T-helper 2 cell (primary cell): ENCODE measurements at places on chromosomes 6 and 20.
A peak's percentile ranks its signal among the peaks of the same experiment; 100 is the strongest.

DNA sequence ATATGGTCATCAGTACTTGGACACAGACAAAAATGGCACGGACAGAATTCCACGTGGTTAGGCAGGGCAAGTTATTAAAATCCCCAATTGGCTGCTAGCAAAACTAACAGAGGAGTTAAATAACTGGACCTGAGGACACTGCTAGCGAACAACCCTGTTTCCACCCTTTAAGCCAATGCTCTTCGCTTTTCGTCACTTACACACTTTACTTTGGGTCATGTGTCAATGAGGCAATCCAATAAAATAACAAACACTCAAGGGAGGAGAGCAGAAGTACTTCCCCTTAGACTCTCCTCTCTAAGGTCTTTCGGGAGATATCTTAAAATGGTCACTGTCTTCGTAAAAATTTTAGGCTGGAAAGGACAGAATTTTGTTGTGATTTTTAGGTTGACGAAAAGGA lies 68.6 kb downstream of the LCA5 start:
- no peak for DNase-seq

DNA sequence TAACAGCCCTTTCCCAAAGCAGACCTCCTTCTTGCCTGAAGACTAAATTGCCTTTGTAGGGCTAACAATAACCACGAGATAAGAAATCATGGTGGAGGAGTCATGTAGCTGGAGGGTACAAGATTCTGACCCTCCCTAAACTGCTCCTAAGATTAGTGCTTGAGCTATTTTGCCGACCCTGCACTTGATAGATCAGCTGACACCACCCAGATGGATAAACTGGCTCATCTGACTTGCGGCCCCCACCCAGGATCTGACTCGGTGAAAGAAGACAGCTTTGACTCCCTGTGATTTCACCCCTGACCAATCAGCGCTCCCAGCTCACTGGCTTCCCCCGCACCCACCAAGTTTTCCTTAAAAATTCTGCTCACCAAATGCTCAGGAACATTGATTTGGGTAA lies 57.6 kb upstream of the UNC93A start:
- DNase-seq: no peak

DNA sequence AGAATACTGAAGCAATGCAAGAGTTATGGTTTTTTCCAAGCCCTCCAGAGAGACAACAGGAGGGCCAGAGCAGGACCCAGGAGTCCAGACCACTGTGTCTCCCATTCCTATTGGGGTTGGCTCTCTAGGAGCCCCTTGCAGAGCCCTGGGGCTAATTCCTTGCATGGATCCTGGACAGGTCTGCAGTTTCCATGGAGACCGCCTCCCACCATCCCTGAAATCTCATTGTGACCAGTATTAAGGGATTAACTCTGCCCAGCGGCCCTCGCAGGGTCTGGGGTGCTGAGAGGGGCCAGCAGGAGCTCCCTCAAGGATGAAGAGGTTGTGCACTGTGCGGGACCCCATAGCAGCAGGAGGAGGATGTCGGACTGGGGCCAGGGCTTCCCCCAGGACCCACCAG lies 34.8 kb downstream of the HNF4A start:
- DNase-seq: no peak

GRCh38 chr6:146410851-146411595 lies 132.6 kb upstream of the RAB32 start:
- no peak for DNase-seq

GRCh38 chr6:150673720-150674346 lies 74.1 kb downstream of the PLEKHG1 start:
- DNase-seq: no peak

DNA sequence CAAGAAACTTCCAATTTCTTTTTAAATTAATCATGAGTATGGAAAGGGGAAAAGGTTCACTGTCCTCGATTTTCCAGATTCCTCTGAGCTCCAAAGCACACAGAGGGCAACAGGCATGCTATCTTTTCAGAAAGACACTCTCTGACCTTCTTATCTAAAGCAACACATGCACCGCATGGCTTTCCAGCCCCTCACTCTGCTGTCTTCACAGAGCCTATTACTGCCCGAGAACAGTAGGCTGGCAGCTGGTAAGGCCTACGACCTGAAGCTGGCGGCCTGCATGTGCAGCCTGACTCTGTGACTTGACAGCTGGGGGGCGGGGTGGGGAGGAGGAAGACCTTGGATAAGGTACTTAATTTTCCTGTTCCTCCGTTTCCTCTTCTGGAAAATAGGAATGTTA lies 86.3 kb downstream of the ELOVL4 start:
- no peak for DNase-seq

DNA sequence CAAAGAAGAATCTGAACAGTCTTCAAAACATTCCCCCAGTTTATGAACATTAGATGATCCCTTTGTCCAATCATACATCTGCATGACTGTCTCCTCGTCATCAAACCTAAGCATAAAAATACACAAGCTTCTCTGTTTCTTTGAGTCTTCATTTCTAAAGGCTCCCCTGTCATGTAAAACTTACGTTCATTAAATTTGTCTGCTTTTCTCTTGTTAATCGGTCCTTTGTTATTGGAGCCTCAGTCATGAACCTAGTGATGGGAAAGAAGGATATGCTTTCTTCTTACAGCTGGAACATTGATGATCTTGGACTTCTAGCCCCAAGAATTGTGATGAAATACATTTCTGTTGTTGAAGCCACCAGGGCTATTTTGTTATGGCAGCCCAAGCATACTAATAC lies 18.0 kb upstream of the RIPOR2 start:
- no peak for DNase-seq

DNA sequence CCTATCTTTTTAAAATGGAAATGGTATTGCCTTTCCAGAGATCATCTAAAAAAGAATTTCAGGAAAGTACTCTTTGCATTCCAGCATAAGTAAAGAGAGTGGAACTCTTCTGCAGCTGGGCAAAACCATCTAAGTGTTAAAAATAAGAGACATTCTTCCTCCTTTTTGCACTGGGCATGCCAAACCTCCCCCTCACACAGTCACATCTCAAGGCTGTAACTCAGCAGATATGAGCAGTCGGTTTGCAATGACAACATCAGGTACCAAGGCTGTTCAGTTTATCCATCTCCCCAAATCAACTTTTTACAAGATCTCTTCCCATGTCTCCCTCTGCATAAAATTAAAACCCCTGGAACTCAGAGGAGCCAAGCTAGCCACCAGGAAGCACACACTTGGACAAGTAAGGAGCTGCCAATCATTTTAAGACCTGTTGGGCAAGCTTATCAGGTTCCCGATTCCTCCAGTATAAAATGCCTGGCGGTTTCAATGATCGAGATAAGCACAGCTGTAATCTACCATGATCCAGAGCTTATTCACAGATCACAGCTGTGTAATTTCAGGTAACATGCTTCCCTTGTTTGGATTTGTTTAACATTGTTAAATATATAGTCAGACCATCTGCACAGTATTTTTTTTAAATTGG lies 23.2 kb downstream of the ID4 start:
- no peak for DNase-seq

DNA sequence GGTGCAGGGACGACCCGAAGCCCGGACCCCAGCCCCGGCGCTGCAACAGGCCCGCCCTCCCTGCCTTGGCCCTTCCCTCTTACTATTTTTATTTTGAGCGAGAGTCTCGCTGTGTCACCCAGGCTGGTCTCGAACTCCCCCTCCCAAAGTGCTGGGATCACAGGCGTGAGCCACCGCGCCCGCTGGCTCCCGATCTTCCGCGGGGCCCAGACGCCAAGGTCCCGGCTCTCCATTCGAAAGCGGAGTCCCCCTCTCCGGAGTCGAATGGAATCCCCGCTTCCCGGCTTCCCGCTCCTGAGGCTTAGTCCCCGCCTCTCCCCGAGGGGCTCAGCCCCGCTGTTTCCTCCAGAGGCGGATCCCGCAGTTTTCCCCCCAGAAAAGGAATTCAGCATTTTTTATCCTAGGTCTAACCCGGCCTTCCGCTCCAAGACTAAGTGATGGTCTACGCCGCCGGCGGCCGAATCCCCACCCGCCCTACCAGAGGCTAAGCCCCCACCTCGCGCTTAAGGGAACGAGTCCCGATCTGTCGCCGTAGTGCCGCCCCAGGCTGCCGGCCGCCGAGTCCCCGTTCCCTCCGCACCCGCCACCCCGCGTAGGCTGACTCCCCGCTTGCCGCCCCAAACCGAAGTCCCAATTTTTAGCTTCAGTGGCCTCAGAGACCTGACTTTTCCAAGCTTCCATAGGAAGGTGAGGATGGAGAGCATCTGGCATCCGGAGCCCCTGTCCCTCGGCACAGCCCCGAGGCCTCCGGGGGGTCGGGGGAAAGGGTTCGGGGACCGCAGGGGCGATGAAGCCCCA lies 11.5 kb upstream of the TMC2 start:
- no peak for DNase-seq

DNA sequence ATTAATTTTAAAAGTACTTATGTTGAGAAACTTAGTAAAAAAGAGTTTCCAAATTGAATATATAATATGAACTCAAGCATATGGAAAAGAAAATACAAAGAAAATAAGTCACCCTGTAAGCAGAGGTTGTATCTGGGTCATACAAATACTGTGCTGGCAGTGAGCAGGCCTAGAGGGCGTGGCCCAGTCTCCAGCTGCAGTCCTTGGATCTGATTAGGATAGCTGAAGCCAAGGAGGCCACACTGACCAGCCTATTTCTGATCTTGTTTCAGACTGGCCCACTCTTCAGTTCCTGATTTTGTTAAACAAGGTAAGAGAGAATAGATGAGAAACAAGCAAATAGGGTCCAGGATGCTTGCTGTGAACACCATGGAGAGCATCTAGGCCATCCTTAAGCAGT lies 228.8 kb downstream of the EPM2A start:
- DNase-seq: no peak

GRCh38 chr6:63787021-63787420 lies 151.4 kb downstream of the PHF3 start:
- DNase-seq: no peak

GRCh38 chr6:88655586-88655985 lies 307.8 kb downstream of the RNGTT start:
- DNase-seq: no peak

- no peak for DNase-seq
These were observed 54.2 kb downstream of the KLHL31 start for GRCh38 chr6:53611342-53611741.

DNA sequence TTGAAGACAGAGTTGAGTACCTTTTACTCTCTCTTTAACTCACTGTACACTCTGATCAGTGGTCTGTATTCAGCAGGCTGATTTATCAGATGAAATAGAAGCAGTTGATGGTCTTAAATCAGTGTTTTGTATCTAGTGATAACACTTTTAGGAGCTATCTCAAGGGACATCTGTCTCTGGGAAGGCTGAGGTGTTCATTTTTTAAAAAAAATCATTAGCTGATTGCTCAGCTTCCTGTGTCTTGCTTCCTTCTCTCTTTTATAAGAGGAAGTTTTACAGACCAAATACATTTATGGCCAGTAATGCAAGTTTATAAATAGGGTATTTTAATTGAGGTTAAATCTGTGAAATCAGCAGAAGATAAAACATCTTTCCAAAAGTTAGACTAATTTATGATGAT lies 12.0 kb upstream of the CCDC170 start:
- DNase-seq: peak; percentile 59

DNA sequence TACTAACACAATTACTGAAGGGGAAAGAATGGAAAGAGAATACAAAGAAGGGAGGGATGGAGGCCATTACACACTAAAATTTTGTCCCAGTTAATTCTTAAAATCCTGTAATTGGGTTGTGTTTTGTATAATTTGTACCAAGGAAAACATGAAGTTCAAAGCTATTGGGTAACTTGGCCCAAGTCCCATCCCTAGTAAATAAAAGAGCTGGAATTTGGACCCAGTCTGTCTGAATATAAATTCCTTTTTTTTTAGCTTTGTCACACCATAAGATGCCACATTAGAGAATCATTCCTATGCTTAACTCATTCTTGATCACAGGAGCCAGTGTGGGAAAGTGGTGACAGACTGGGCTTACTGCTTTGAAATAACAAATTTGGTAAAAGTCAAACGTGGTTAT lies 66.8 kb upstream of the CBLN4 start:
- DNase-seq: no peak

DNA sequence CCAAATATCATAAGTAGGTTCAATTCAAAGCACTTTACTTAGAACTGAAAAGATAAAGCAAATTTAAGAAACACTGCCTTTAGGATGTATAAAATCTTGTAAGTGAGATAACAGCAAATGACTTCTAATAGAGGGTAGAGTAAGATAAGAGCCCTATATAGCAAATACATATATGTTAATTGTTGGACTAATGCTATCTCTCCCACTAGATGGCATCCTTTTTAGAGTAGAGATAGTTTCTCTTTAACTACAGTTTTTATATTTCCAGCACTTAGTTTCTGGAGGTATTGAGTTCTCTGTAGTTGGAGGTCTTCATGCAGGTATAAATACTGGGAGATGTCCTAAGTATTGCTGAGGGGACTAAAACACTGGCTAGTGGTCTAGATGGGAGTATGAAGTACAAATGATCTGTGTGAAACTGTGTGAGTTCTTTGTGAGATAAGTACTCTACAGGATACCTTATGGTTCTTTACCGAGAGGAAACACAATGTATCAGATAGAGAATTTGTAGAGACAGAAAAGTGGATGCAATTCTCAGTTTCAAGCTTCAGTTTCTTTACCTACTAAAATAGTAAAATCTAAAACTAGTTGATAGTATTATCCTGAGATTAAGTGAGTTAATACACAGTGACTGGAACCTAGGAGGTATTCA lies 399.3 kb downstream of the KHDRBS2 start:
- no peak for DNase-seq

- no peak for DNase-seq
These were observed 18.9 kb downstream of the ZNF831 start for GRCh38 chr20:59182401-59183044.

DNA sequence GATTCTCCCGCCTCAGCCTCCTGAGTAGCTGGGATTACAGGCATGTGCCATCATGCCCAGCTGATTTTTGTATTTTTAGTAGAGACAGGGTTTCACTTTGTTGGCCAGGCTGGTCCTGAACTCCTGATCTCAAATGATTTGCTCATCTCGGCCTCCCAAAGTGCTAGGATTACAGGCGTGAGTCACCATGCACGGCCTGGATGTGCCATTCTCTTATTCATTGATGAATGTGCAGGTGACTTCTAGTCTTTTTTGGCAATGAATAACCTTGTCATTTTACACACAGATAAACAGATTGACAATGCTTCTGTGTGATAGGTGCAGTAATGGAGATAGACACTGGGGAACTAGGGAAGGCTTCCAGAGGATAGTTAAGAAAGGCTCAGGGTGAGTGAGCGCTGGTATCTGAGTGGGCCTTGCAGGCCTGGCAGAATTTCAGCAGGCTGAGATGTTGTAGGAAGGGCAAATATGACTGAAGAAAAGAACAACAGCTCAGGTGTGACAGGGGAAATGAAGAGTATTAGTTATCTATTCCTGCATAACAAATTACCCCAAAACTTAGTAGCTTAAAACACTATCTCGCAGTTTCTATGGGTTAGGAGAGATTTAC lies 23.3 kb downstream of the PPARD start:
- DNase-seq: no peak

DNA sequence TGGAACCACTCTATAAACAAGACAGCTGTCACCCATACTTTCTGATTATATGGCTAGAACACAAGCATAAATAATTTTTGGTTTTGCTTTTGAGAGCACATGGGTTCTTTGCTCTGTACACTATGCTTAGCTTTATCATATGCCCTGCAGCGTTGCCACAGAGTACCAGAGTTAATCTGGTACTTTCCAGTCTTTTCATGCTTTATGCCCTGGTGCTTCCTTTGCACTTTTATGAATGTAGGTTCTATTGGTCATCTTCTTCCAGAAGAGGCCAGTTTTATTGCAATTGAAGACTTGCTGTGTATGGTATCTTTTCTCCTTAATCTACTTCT lies 20.8 kb downstream of the SHLD1 start:
- DNase-seq: no peak
